Non-pigmented ciliary epithelial cell (primary cell): ENCODE measurements at places on chromosomes 4 and X.
A peak's percentile ranks its signal among the peaks of the same experiment; 100 is the strongest.

- DNase-seq, result no peak
Observed at GRCh38 chr4:185700048-185700447, 111.9 kb downstream of the SORBS2 start.

DNA sequence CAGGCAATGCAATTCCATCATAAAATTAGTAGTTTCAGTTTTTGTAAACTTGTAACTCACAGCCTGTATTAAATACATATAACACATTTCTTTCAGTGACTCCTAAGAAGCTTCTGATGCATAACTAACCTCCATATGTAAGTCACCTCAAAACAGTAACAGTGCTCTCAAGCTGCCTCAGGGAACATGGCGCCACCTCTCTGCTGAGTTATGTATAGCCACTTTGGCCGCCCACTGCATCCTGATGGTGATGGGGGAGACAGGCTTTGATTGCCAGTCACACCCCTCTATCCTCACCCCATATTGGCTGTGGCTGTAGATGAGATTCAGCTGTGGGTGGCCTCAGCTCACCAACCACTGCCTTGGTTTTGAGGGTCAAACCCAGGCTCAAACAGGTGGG, 54.3 kb downstream of the LRBA start:
- no peak for DNase-seq

- DNase-seq, result no peak
Observed at GRCh38 chr4:160352637-160353036, 1249.8 kb downstream of the RAPGEF2 start.

DNA sequence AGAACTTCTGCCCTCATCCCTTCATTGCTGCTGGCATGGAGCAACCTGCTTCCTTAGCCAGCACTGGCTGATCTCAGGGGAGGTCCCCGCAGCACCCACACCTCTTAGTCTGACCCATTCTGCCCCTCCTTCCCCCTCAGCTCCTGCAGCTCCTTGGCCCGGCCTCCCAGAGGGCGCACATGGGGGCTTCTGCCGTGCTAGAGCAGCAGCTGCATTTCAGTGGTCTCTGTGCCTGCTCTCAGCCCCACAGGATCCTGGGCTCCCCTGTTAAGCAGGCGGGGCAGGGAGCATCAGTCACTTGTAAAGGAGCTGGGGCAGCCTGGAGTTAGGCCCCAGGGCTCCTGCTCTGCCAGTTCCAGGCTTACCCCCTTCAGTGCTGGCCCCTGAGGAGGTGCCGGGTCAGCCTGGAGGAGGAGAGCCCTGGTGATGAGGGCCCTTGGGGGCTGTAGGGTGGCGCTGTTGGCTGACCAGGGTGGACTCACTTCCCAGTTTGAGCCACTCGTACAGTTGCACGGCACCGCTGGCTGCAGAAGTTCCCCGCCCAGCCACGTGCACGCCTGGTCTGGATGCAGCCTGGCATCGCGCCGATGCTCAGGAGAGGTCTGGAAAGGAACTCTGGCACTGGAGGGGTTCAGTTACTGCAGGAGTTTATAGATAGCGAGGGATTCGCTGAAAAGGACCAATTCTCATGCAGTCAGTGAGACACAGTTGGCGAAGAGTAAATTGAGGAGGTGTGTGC, 85.1 kb upstream of the PSAPL1 start:
- DNase-seq, result no peak

GRCh38 chrX:15340867-15341266, 5.5 kb upstream of the PIGA start:
- no peak for DNase-seq

DNA sequence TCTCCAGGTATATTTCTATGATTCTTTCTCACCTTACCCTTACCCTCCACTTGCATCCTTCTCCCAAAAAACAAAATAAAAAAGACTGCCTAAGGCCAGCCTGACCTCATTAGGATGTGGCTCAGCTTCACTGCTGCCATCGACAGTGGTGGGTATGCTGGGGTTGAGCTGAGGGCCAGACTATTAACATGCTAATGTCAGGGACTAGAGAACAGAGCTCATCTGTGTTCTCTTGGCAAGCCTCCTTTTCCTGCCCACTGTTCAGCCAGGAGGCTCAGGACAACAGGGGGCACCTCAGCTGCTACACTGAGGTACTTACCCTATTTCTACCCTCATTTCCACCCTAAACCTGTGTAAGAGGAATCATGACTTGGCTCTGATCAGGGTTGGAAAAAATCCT, 59.3 kb downstream of the MSN start:
- no peak for DNase-seq

DNA sequence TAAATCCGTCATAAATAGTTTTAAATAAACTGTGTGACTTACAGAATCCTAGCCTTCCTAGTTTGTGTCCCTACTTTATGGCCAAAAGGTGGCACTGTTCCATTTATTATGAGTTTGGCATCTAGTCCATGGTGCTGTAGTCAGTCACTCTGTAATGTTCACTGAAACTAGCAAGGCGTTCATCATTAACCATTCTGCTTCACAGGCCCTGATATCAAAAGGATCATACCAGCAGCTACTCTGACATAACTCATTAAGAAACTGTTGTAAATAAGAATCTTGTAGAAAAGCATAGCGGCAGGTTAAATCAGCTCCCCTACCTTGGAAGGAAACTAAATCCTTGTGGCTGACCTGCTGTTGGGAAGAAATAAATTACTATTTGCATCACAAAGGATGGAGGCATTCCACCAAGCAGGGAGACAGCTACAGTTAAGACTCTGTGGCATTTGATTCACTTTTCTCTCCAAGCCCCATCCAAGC, 919.6 kb upstream of the DIAPH2 start:
- peak; percentile 3 for DNase-seq

- no peak for DNase-seq
Observed at GRCh38 chr4:112523008-112523721, 7.2 kb upstream of the NEUROG2 start.

DNA sequence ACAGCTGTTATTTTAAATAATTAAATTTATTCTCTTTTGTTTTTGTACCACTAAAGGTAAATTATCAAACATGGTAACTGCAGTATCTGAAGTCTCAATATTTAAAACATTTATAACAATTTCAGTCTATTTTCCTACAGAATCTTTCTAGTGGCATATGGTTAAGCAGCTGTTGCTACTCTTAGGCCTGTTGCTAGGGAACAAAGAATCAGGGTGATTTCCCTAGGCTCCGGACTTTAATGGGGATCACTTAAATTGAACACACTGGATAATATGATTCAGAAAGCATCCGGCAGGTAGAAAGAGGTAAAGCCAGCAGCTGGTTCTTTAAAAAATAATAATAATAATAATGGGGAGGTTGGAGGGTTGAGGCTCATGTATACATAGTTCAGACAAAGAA, 17.6 kb downstream of the FBXO8 start:
- no peak for DNase-seq
